ENCODE measurements at places on chromosomes 6 and 20.

- no peak for DNase-seq
Measured at GRCh38 chr6:132811276-132811675, 3.1 kb upstream of the RPS12 start.

- no peak for DNase-seq
Measured at GRCh38 chr6:106525107-106525881, 104.0 kb downstream of the RTN4IP1 start.

GRCh38 chr6:81718126-81718525 lies 34.4 kb downstream of the TENT5A start:
- no peak for DNase-seq

GRCh38 chr20:17762243-17762872 lies 62.6 kb downstream of the BANF2 start:
- DNase-seq = peak; percentile 11

- no peak for DNase-seq
Measured at GRCh38 chr6:143569040-143569439, 57.5 kb upstream of the FUCA2 start.

DNA sequence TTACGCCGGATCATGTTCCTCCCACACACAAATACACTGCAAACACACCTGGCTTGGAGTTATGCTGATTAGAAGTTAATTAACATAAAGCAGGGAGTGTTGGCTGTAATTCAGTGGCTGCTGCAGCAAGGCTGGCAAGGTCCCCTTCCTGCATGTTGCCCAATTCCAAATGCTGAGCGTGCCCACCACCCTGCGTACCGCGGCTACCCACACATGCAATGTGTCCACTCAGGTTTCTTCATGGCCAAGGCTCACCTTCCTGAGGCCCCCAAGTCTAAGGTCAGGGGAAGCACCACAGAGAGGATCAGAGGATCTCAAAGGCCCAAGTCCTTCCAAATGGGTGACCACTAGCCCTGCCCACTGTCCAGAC lies 11.6 kb upstream of the PRND start:
- DNase-seq = no peak

DNA sequence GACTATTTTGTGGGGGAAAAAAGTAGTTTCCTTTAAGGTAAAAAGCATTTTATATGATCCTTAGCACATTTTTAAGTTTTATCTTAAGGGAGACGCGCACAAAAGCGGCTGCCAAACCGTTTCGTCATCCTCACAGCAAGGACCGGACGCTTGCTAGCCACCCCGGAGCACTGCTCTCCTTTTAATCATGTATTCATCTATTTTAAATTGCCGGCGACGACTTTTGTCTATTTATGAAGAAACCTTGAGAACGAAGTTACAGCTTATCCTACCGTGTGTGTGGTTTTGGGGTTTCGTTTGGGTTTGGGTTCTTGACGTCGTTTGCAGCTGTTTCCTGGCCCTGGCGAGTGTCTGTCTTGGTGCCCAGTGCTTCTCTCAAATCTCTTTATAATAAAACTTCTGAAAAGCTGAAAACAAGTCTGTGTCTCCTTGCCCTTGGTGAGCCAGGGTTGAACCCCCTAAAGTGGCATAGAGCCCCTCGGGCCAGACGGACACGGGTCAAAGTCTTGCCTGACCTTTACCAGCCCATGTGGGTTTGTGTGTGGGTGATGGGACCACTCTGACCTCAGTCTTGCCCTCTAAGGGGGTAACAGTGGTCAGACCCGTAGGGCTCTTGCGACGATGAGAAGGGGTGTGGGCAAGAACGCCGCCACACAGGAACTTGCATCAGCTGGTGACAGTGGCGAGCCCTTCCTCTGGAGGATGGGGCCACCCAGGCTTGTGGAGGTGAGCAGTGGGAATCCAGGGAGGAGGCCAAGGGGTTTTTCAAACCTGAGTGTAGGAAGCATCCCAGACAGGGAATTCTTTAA lies 117.6 kb downstream of the JPH2 start:
- no peak for DNase-seq

GRCh38 chr20:58017231-58017969 lies 211.1 kb downstream of the ANKRD60 start:
- DNase-seq = no peak

GRCh38 chr6:79230149-79230548 lies 4.3 kb downstream of the HMGN3 start:
- DNase-seq = no peak

GRCh38 chr6:148761527-148762011 lies 14.7 kb downstream of the UST start:
- DNase-seq = no peak

DNA sequence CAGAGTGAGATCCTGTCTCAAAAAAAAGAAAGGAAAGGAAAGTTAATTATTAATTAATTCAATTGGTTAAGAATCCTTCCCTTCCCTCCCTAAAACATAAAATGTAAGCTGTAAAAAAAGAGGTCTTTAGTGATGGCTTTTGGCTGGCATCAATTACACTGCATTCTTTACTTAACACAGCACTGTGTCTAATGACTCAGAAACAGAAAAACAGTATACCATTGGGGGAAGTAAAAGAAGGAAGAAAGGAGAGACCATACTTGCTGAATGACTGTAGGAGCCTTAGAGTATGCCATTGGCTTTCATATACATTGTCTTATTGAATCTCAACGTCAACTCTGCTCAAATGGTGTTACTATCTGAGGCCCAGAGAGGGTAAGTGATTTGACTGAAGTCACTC lies 18.3 kb upstream of the CITED2 start:
- DNase-seq = no peak

GRCh38 chr20:47303736-47304135 lies 52.8 kb downstream of the ZMYND8 start:
- DNase-seq = no peak

DNA sequence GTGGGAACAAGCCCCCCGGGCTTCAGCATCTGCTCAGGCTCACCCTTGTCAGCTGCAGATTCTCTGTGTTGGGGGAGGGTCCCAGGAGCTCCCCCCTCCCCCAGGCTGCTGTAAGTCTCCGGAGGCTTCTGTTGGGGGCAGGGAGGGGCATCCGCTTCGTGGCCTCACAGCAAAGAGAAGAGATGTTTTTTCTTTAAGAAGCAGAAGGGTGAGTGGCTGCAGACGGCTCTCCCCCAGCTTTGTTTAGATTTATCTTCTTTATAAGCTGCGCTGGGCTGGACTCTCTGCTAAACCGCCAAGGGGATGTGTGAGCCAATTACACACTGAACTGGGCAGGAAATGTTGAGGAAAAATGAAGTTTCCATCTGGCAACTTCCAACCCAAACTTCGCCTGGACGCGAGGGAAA lies 48.7 kb upstream of the GATA5 start:
- no peak for DNase-seq

GRCh38 chr20:17808357-17808756 lies 108.6 kb downstream of the BANF2 start:
- DNase-seq = no peak

DNA sequence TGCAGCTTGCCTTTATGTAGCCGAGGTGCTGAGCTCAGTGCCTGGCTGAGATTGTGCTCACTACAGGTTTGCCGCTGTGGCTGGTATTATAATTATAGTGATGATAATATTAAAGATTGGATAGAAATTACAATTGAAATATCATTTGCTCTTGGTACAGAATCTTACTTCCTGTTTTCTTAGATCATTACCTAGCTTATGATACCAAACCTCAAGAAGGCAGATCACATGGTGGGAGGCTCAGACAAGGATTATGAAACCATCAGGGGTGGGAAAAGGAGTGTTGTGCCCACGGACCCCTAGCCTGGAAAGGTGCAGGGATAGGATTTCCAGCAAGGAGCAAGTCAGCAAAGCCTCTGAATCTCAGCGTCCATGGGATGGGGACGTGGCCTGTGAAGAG lies 70.6 kb downstream of the IGF2R start:
- DNase-seq = no peak

DNA sequence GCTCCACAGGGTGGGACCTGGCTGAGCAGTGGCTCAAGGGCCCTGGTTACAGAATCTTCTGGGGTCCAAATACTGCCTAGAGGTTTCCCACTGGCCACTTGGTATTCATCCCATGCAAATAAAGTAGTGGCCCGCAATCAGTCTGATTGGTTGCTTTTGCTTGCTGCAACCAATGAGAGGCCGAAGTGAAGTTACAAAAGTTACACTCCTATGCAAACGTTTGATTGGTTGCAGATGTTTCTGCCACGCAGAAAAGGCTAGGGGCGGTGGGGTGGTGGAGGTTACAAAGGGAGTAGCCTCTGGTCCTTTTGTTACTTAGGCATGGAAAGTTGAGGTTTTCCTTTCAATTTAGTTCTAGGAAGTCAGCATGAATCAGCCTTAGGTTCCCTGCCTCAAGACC lies 3.6 kb upstream of the NHLRC1 start:
- no peak for DNase-seq

DNA sequence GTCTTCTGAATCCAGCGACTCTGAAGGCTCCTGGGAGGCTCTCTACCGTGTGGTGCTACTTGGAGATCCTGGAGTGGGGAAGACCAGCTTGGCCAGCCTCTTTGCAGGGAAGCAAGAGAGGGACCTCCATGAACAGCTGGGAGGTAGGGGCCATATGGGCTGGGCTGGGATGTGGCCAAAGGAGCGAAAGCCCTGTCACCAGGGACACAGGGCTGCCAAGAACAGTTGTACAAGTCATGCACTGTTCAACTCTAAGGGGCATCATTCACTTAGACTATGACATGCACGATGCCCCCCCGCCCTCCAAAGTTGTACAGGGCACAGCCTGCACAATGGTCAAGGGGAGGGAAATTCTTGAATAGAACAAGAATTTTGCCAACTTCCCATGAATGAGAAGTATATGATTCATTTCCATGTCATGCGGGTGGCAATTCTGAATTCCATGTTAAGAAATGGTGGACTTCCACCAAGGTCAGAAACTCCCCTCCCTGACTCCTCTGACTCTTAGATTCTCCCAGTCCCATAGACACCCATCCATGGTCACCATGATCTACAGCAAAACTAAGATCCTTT lies 1.6 kb downstream of the REM1 start:
- DNase-seq = no peak

- DNase-seq = no peak
Measured at GRCh38 chr6:142294679-142295078, 7.1 kb upstream of the ADGRG6 start.

- DNase-seq = no peak
Measured at GRCh38 chr6:78561015-78561414, 306.3 kb upstream of the IRAK1BP1 start.

DNA sequence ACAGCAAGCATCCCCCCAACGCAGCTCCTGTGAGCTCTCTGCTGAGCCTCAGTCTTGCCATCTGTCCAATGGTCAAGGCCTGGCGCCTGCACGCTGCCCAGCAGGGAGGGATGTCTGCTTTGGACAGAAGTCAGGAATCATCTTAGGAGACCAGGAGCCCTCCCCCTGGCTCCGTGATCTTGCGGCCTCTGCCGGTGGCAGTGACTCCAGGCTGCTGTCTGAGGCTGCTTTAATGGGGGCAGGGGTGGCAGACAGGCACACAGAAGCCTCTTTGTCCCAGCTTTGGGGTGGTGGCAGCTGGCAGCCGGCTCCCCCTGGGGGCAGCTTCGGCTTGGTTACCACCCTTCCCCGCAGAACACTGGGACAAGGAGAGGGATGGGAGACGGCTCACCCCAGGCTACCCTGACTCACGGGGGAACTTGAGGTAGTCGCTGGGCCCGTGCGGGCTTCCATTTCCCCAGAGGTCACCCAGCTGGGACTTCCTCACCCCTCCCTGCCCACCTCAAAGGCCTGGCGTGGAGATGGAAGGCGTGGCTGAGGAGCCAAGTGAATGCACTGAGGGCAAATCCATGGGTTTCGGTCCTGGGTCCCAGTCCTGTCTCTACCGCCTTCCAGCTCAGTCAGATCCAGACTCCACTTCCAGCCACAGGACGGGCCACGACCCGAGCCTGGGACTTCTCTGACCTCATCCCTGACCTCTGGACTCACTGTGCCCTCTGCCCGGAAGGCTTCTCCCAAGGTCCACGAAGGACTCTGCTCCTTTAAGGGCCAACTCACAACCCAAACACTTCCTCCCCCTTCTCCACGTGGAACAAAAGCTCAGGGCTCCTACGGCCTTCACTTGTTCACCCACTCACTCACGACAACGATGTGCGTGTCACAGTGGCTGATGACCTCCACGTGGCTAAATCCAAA lies 14.8 kb downstream of the PEDS1 start:
- DNase-seq = no peak

DNA sequence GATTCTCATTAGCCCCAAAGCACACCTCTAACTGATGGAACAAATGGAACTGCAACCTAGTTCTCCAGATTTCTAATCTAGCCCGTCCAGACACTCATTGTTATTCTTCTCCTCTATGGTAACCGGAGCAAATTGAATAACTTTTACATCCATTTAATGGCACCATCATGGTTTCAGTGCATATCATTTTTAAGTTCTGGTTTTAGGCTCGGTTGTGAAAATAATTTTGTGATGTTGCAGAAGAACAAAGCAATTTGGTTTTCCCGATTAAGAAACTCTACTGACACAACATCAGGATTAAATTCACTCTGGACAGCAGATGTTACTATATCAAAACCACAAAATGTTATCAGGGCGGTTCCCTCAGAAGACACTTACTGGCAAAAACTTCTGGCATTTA lies 42.5 kb upstream of the HBS1L start:
- no peak for DNase-seq

DNA sequence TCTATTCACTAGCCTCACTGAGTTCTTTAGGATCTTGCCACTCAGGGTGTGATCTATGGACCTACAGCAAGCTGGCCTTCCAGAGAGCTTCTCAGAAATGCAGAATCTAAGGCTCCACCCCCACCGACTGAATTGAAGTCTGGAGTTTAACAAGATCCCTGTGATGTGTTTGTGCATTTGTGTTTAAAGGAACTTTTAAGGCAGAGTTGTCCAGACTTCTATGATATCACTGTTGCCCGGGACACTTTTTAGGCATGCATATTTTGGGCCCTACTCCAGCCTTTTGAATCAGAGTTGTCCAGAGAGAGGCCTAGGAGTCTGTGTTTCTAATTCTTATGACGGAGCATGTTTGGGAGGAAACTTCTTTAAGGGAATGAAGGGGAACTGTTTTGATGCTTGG lies 232.3 kb downstream of the QKI start:
- no peak for DNase-seq

DNA sequence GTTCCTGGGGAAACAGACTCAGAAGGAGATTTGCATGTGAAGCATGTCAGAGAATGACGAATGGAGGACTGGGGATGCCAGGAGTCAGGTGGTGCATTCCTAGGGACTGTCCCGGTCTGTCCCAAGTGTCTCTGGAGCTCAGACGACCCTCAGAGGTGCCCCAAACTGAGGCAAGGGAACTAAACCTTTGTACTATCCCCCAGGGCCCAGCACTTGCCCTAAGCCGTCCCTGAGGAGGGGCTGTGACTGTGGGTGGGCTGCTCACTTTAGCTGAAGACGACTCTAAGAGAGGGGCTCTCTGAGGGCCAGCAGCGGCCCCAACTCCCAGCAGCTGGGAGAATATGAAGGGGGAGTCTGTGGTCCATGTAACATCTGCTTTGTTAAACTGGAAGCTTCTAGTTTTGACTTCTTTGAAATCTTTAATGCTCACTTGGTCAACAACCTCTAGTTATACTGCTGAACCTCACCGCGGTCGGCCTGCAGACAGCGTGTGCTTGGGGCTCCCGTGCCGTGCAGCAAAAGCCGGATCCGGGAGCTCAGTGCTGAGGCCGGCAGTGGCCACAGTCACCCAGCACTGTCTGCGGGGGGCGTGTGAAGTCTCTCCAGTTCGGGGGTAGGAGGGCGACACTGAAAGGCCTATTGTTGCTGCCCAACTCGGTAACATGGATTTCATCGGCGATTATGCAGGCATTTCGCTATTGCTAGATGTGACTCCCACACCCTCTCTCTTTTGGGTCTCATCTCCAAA lies 34.2 kb downstream of the TUBB2B start:
- no peak for DNase-seq
